ENCODE measurements at places on chromosomes 2 and 18.

DNA sequence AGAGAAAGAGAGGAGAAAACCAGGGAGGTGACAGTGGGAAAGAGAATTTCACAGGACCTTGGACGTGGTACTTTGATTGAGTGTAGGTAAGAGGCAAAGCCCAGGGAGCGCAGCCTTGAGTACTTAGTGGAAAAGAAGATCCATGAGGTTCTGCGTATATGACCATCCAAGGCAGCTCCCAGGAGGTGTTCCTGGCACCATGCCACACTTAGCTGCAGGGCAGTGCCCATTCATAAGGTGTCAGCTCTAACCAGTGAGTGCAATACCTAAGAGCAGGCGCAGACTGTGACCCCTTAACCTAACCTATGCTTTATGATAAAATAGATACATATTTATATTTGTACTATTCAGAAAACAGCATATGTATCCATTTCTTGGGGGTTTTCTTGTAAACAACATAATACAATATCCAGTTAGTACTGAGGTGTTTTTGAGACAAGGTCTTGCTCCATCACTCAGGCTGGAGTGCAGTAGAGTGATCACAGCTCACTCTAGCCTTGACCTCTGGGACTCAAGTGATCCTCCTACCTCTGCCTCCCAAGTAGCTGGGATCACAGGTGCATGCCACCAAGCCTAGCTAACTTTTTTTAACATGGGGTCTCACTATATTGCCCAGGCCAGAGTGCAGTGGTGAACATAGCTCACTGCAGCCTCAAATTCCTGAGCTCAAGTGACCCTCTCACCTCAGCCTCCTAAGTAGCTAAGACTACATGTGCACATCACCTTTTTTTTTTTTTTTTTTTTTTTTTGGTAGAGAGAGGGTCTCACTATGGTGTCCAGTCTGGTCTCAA, 174.6 kb downstream of the GFPT1 start:
- no peak for DNase-seq

DNA sequence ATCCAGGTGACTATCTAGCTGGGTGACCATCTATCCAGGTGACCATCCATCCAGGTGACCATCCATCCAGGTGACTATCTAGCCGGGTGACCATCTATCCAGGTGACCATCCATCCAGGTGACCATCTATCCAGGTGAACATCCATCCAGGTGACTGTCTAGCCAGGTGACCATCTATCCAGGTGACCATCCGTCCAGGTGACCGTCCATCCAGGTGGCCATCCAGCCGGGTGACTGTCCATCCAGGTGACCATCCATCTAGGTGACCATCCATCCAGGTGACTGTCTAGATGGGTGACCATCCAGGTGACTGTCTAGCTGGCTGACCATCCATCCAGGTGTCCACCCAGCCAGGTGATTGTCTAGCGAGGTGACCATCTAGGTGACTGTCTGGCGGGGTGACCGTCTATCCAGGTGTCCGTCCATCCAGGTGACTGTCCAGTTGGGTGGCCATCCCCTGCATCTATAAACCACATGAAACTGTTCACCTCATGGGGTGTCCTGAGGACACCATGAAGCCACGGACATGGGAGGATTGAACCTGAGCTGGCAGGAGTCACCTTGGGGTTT, 305.3 kb downstream of the NDUFA10 start:
- no peak for DNase-seq

- no peak for DNase-seq
Measured at GRCh38 chr2:176772816-176773215, 439.8 kb upstream of the HNRNPA3 start.

DNA sequence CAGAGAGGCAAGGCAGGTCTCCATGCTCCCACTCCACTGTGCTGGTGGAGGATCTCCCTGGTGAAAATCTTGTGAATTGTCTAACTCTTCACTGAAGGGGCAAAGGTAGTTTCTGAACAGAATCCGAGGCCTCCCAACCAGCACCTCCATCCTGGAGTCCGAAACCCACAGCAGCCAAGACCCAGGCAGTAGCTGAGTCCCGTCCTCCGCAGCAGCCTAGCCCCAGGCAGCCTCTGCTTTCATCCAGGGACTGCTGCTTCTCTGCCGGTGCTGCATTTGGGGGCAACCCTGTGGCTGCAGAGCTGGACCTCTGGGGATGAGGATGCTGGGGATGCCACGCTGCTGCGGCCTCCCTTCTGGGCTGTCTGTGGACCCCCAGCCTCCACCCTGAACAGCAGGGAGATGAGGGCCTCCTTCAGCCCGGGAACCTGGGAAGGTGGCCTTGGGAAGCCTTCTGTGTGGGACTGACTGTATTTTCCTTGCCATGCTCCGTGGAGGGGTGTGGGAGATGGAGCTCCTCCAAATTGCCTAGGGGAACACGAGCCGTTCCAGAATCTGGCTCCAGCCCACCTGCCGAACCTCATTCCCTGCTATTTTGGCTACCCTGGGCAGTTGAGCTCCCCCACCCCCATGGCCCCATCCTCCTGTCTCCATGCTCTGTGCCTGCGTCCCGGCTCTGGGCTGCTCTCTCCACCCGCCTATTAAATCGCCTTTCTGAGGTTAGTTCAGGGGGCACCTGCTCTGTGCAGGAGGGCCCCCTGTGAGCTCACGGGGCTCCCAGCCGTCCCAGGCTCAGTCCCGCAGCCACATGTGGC, 48.2 kb downstream of the GREB1 start:
- no peak for DNase-seq

DNA sequence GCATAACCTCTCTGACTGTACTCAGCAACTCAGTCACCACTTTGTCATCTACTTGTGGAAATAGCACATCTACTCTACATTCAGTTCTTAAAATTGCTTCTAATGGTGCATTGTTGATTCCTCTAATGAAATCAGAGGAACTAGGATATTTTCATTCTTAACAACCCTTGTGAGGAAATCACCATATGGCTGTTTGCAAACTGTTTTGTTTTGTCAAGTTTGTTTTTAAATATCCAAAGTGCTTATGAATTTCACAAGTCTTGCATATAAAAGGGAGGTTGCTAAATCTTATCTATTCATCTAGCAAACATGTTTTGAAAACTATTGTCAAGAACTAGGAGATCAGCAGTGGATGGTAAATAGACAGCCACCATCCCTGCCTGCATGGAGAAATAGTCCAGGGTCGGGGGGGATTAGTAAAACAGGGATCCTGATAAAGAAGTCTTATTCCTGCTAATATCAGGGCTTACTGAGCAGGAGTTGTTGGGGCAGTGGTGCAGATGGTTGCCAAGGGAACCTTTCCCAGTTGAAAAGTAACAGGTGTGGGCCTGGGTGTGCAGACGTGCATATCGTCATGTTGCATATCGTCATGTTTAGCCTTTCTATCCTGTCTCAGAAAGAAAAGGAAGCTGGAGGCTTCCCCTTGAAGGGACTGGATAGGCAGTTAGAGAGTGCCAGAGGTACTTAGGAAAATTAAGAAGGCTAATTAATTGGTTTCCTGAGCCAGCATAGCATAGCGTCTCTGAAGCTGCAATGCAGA, 7.5 kb upstream of the MYO3B start:
- DNase-seq, result no peak

- no peak for DNase-seq
Measured at GRCh38 chr2:84925336-84925723, 19.9 kb downstream of the TMSB10 start.

DNA sequence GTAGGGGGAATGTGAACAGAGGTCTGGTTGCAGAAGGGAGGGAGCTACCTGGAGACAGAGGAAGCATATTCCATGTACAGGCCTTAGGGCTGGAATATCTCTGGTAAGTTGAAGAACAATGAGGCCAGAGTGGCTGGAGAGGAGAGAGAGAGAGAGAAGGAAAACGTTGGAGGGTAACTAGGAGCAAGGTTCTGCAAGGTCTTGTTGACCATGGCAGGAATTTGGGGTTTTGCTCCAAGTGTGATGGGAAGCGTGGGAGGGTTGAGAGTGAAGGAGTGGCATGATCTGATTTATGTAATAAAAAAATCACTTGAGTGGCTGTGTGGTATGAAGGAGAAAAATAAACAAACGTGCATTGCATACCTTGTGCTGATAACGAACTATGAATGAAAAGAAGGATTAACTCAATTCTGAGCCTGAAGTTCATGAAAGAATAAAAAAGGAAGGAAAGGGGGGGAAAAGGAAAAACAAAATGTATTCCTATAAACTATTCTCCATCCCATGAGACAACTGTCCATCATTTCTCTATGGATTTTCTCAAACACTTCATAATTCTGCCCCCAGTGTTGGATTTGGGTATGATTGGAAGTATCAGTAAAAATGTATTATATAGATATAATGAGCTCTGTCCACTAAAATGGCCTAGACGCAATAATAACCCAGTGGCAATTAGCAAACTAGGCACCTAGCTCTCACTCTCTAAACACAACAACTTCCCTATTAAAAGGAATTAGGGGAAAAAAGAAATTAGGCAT, 59.7 kb upstream of the PMAIP1 start:
- DNase-seq, result no peak

DNA sequence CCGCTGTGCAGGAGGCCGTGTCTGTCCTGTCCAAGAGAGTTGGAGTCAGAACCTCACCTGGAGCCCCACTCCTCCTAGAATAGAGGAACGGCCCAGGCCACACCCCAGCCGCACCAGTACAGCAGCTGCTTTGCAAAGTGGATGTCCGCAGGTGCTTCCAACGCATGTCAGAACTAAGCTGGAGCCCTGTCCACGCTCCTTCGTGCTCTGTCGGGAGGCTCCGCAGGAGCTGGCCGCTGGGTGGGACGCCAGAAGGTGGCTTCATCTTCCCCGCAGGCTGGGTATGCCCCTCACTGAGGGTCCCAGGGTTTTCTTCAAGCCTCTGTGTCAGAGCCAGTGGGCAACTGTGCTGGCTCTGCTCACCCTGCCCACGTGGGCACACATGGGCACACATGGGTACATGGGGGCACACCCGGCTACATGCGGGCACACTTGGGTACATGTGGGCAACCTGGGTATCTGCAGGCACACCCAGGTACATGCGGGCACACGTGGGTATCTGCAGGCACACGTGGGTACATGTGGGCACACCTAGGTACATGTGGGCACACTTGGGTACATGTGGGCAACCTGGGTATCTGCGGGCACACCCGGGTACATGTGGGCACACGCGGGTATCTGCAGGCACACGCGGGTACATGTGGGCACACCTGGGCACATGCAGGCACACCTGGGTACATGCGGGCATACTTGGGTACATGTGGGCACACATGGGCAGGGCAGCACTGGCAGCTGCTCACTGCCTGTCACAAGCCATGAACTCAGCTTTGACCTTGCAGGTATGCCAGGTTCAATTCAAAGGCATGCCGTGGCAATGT, 67.1 kb upstream of the CTDP1 start:
- DNase-seq, result no peak

DNA sequence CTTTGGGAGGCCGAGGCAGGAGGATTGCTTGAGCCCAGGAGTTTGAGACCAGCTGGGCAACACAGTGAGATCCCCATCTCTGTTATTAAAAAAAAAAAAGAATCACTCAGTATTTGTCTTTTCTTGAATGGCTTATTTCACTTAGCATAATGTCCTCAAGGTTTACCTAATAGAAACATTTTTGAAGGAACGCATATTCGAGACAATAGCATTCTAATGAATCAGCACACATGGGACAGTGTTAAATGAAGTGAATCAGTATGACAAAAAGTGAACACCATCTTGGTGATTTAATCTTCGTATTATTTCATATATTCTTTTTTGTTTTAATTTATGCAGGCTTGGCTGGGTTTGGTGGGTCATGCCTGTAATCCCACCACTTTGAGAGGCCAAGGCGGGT, 44.7 kb downstream of the WIPF1 start:
- DNase-seq, result no peak

- peak; percentile 20 for DNase-seq
Measured at GRCh38 chr2:170362871-170363631, 185.1 kb downstream of the MYO3B start.

- no peak for DNase-seq
Measured at GRCh38 chr2:58106896-58107295, 60.3 kb downstream of the VRK2 start.

DNA sequence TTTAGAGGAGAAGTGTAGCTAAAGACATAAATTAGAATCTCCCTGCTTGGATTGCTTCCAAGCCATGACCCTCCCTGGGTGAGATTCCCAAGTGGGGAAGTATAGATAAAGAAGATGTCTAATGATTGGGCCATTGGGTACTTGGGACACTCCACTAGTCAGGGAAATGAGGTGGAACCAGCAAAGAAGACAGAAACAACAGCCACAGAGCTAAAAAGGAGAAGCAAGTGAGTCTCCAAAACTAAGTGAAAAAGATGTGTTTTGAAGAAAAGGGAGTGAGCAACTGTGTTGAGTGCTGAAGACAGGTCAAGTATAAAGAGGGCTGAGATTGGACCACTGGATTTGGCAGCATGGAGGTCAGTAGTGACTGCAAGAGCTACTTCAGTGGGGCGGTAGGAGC, 276.7 kb upstream of the STON1 start:
- no peak for DNase-seq

DNA sequence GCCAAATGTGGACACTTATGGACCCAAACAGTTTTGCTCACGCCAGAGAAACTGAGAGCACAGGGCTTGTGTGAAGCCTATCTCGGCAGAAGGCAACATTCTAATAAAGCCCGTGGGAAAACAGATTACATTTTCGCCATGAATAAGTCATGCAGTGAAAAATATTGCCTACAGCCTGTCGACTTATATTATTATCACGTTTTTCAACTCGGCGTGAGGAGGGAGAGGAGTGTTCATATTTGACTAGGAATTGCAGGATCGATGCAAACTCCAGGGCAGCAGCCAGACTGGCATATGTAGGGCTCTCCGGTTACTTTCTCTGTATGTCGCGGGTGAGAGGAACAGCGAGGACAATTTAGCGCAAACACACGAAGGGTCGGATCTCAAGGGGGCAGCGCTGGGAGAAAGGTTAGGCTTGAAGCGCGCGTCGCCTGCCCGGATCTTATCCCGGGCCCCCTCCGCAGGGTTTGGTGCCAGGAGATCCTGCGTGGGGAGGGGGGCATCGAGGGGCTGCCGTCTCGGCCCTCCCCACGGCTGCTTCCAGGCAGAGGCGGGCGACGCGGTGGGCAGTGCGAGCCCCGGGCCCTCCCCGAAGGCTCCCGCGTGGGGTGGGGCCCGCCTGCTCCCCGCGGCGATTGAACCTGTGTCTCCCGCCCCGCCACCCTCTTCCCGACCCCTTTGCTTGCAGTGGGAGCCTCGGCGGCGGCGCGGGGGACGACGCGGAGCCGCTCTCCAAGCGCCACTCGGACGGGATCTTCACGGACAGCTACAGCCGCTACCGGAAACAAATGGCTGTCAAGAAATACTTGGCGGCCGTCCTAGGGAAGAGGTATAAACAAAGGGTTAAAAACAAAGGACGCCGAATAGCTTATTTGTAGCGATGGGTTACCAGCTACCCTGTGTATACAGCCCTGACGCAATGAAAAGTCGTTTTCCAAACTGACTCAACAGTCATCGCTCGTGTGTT, 4.4 kb downstream of the ADCYAP1 start:
- peak; percentile 54 for DNase-seq

DNA sequence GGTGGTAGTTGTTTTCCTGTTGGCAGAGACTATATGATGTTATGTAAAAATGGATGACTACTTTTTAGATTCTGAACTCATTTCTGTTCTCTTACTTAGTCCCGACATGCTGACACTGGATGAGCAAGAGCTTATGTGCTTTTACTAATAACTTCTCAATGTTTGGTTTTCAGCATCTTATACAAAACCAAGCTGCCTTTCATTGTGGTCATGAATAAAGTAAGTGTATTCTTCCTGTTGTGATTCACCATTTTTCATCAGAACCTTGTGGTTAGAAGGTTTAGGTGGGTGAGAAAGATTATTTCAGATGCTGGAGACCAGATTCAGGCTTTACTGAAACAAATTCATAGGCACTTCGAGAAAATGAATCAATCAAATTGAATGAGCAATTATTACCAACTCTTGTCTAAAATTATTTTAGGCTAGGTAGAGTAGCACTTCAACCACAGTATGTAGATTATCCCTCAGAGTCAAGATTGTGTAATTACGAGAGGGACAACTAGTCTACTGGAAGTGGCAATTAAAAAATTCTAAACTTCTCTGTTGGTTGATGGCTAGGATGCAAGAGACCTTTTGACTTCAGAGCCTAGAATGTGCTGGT, 9.3 kb downstream of the GPN1 start:
- no peak for DNase-seq
